ENCODE measurements at places on chromosomes 2 and 18.

DNA sequence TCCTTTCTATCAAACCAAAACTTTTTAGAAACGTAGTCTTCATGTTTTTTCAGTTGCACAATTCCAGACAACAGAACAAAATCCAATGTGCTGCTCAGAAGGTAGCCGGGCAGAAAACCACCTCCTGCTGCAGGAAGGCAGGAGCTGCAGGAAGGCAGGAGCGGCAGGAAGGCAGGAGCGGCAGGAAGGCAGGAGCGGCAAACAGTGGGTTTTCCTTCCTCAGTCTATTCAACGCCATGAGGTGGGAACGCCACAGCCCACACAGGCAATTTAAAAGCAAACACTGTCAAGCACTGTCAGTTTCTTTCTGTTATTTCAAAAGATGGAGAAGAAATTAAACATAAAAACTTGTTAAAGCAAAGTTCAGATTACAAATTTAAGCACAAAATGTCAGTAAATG, 601.2 kb upstream of the SALL3 start:
- no peak for DNase-seq

GRCh38 chr2:105417857-105418436, 19.1 kb upstream of the FHL2 start:
- DNase-seq = no peak

- DNase-seq = no peak
Observed at GRCh38 chr18:59839931-59840685, 59.7 kb upstream of the PMAIP1 start.

DNA sequence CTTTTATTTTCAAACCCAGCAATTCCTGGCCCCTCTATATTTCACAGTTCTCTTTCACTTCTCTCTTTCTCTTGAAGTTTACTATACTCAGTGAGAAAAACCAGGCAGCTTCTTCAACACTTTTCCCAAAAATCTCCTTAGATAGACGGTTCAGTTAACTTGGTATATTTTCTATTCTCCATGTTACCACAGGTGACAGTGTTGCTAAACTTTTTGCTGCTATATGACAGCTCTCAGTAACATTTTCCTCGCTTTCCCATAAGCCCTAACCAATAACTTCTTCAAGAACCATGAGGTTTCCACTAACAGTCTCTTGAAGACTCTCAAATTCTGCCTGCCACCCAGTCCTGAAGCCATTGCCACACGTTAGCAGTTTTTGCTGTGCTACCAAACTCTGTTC, 45.8 kb downstream of the CYBRD1 start:
- DNase-seq = no peak

- DNase-seq = peak; percentile 61
Observed at GRCh38 chr2:130728549-130729316, at the start of gene GPR148. GPR148 (plus strand) TSS chr2:130729070; CDS start chr2:130729152, 82 bp downstream.

- no peak for DNase-seq
Observed at GRCh38 chr2:121330921-121331320, 45.9 kb upstream of the TFCP2L1 start.

- DNase-seq = no peak
Observed at GRCh38 chr18:70028734-70029133, 81.1 kb upstream of the CD226 start.

GRCh38 chr2:107545066-107545465, 281.6 kb upstream of the RGPD4 start:
- DNase-seq = no peak

DNA sequence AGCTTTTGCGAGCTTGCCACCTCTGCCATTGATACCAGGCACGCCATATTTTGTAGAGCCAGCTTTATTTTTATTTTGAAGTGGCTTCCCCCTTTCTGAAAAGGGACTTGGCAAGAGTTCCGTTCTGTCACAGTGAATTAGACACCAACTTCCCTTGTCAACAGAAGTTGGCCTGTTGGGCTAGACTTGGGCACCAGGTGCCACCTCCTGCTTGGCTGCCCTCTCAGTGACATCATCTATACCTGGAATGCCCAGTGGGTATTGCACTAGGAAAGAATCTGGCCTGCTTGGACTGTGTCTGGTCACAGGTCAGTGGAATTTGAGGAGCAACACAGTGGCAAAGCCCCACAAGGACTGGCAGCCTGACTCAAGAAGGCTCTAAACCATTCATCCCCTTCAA, 101.0 kb downstream of the BCL2L11 start:
- DNase-seq = no peak

- DNase-seq = no peak
Observed at GRCh38 chr18:37663446-37663845, 97.8 kb upstream of the CELF4 start.

DNA sequence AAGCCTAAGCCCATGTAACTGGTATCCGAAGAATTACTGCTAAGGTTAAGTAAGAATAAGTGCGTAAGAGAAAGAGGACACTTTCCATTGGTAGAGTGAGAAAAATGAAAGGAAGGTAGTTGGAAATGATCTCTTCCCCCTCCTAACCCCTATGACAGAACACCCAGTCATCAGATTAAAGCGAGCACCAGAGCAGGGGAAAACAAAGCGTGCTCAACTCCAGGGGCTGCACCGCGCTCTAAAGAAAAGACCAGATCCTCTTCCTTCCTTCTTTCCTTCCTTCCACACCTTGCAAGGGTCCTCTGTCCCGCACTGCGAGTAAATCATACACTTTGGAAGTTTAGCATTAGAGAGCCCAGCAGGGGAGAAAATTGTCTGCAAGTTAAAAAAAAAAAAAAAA, 971 bp upstream of the CDH7 start:
- DNase-seq = no peak

GRCh38 chr2:131580187-131580586, 52.5 kb downstream of the CCDC74A start:
- DNase-seq = no peak

GRCh38 chr18:33833842-33834241, 255.8 kb downstream of the ASXL3 start:
- DNase-seq = no peak
